ENCODE measurements at places on chromosomes 3 and 15.

- no peak for DNase-seq
Measured at GRCh38 chr15:47870300-47870955, 153.1 kb downstream of the SEMA6D start.

GRCh38 chr15:71325481-71325880, 210.2 kb downstream of the THSD4 start:
- DNase-seq: no peak

- DNase-seq: peak; percentile 44
Measured at GRCh38 chr3:134598763-134599545, 51.9 kb downstream of the KY start.

- no peak for DNase-seq
Measured at GRCh38 chr15:87549296-87549695, 707.2 kb downstream of the NTRK3 start.

GRCh38 chr3:12629560-12629959, 34.4 kb downstream of the RAF1 start:
- DNase-seq: no peak

GRCh38 chr15:88603885-88604284, 17.3 kb upstream of the AEN start:
- no peak for DNase-seq

- DNase-seq: no peak
Measured at GRCh38 chr3:196236223-196236622, 19.9 kb downstream of the SLC51A start.

GRCh38 chr3:114760679-114761078, 386.4 kb downstream of the ZBTB20 start:
- DNase-seq: no peak

GRCh38 chr3:33075995-33076394, 21.0 kb downstream of the GLB1 start:
- DNase-seq: peak; percentile 16

- DNase-seq: no peak
Measured at GRCh38 chr3:133448478-133449122, 48.7 kb downstream of the BFSP2 start.

- DNase-seq: peak; percentile 57
Measured at GRCh38 chr3:134348524-134348923, 25.7 kb downstream of the AMOTL2 start.

DNA sequence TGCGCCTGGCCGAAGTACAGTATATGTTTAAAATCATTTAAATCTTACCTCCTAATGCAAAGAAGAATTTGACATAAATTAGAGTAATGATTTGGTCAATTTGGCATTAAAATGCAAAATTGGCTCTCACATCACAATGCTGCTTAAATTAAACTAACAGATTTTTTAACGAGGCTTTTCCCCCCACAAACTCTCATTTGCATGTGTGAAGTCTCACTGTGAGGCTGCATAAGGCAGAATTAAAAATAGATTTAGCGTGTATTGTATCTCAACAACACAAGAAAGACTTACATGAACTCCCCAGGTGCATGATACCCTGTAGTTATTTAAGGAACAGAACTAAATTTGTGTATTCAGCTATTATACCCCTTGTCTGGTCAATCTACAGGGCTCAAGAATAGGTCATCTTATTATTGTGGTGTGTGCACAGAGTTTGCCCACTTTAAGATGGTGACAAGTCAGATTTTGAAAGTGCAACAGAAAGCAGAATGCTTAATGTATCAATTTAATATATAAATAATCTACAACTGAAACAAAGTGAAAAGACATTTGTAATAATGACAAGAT, 897.9 kb downstream of the EPHA3 start:
- no peak for DNase-seq

DNA sequence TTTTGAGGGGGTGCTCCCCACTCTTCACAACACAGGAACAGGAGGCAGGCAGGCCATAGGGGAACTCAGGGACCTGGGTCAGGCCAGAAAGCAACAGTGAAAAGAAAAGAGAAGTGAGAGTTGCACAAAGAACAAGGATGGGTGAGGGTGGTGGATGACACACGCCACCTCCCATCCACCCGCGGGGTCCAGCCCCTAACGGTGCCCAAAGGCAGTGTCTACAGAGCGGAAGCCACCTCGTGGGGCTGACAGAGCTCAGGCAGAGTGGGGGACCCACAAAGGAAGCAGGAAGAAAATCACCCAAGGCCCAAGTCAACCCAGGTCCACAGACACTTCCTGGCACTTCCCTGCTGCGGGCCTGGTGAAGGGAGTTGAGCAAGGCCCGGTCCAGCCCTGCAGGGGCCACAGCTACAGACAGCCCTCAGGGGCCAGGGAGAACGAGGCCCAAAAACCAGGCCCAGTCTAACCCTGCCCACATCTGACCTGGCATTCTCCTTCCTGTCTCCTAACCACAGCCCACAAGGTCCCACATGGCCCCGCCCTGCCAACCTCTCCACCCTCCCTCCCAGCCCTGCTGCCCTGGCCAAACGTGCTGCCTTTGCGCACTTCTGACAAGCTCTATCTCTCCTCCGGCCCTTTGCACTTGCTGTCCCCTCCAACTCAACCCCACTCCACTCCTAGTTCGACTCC, 5.9 kb downstream of the NUP210 start:
- no peak for DNase-seq

DNA sequence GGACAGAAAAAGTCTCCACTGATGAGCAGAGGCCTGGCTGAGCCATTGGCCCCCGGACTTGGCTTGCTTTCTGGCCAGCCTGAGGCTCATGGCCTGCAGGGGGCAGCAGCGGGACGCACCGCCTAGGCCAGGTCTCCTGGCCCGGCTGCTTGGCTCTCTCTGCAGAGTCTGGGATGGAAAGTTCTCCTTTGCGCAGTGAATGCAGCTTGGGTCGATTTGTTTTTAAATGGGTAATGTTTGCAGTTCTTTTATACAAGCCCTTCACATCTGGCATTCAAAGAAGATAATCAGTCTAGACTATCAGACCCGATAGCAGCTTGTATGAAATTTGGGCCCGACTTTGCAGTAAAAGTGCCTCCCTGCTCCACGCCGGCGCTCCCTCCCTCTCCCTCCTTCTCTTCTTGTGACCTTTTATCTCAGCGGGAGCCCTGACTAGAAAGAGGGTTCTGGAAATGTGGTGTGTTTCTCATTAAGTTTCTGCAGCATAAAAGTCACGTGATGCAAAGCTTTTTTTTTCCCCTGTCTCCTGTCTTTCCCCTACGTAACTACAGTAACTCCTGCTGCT, 59.9 kb downstream of the ZNF621 start:
- DNase-seq: peak; percentile 96

- no peak for DNase-seq
Measured at GRCh38 chr3:57877116-57877515, 121.0 kb downstream of the SLMAP start.

Data from endodermal cell (in vitro differentiated cells).